SJSA1 (cell line): ENCODE measurements at places on chromosomes 4 and X.

GRCh38 chr4:82779032-82779431, 19.6 kb downstream of the SCD5 start:
- DNase-seq = no peak

DNA sequence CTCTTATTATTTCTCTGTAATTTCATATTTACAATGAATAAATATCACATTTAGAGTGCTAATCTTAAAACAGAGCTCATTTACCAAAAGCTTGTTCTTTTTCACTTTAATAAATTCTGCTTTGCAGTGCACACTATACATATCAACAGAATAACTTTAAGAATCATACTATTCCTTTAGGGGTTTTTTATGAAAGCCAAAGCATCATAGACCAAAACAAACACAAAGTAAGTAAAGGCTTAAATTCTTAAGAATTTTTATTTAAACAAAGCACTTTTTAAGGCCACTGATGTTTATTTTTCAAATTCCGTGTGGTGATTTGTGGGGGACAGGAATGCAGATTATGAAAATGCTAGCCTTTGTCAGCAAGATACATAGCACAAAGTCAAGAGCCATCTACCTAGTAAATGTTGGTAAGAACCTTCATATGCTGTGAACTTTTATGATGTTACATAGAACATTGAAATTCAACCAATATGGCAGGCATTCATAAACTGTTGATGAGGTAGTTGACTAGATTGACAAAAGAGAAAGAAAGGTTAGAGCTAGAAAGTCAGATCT, 17.8 kb downstream of the TIGD2 start:
- DNase-seq = no peak

DNA sequence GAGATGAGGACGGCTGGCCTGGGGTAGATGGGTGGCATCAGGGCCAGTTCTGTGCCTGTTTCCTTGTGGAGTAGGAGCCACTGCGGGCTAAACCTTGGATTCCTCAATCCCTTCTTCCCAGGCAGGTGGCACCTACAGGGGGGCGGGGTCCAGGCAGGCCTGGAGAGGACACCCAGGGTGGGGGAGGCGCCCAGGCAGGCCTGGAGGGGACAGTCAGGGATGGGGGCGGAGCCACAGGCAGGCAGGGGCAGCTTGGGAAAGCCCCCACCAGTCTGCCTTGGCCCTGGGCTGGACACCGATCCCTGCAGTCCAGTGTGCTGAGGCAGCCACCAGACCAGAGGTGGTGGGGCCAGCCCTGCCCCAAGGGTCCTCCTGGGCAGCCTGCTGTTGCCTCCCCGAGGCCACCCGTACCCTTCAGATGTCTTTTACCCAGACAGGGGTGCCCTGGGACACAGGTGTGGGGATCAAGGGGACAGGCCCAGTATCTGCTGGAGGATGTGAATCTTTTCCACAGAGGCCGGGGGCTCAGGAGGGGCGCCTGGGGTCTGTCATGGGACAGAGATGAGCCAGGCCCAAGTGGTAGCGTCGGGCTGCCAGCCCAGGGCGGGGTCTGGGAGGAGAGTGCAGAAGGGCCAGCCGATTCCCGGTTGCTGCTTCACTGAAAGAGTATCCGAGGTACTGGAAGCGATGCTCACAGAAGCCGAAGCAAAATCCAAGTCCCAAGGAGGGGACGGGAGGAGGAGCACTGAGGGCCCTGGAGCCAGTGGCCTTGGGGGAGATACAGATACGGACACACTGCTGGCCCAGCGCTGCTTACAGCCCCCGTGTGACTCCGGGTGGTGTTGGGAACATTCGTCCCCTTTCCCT, 34.5 kb downstream of the LRPAP1 start:
- DNase-seq = no peak

DNA sequence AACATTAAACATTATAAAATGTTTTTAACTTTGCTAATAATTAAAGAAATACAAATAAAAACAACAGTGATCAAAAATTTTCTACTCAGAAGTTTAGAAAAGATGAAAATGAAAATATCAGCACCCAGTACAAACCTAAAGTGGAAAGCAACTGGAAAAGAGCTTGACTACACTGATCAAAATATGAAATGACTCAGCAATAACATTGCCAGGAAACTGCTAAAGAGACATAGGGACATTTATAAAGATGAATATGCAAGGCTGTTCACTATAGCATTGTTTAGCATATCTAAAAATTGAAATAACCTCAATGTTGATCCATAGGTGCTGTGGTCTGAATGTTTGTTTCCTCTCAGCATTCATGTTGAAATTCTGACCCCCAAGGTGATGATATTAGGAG, 88.5 kb upstream of the NOCT start:
- no peak for DNase-seq

DNA sequence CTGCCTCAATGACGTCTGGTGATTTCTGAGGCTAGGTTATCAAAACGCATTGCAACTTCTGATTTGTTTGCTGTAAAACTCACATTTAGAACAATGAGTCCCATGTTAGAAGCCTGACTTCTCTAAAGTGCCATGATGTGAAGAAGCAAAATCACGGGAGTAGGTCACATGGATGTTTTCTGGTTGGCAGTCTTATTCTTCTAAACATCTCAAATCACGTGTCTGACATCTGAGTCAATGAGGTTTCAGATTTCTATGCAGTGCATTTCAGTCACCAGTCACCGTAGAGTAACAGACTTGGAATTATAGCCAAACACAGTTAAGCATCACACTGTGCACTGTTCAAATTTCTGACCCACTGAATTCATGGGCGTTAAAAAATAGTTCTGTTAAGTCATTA, 482.1 kb downstream of the TMA16 start:
- no peak for DNase-seq

GRCh38 chr4:162791226-162791625, 375.5 kb downstream of the NAF1 start:
- no peak for DNase-seq

DNA sequence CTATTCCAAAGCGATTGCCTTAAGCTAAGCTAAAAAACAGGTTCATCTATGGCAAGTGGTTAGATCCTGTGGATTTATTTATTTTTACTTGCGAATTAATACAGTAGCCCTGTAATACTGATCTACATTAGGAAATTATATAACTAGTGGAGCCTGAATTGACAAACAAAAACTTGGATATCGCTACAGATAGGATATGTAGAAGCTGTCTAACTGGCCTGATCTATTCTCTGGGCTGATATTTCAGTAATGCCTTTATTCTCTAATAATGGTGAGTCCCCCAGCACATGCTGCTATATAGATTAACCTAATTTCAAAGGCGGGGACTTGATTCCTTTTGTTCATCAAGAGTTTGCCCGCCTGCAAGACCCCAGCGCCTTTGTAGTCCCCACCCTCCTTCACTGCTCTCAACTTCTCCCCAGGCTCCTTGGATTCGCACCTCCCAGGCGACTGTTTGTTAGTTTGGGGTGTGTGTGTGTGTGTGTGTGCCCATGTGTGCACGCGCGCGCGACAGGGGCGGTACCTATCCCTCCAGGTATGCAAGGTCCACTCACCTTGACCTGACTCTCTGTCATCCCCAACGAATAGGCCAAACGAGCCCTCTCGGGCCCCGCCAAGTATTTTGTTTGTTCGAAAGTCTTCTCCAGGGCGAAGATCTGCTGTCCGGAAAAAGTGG, 3.8 kb downstream of the NKX6-1 start:
- no peak for DNase-seq

DNA sequence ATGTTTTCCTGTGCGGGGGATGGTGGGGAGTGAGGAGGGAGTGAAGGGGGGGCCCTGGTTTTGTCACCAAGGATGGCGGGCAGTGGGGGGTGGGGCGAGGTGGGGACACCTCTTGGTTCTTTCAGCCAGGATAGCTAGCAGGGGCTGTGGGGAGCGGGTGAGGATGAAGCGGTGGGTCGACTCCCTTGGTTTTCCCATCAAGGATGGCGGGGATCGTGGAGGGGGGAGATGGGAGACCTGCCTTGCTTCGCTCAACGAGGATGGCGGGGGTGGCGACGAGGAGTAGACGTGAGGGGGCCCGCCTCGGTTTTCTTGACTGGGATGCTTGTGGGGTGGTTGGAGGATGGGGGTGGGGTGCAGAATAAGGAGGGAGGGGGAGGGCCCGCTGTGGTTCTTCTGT, 643 bp downstream of the FHL1 start:
- no peak for DNase-seq

DNA sequence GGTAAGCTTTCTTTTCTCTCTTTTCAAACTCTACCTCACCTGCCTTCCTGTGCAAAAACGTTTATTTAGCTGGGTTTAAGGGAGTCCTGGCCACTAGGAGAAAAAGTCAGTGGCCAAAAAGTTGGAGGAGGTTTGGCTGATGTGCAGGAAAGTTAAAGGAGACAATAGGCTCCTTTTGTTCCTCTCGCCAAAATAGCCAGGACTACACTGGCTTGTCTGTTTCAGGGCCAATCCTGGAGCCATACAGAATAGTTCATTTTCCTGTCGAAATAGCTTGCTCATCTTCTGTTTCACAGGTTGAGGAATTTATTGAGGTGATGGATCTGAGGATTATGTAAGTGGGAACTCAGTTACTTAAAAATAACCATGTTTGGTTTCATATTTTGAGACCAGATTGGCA, 423 bp downstream of the HEPH start:
- no peak for DNase-seq

- DNase-seq = no peak
Observed at GRCh38 chrX:139920316-139920715, 12.5 kb downstream of the ATP11C start.

- DNase-seq = no peak
Observed at GRCh38 chr4:40845154-40845835, 95.5 kb downstream of the NSUN7 start.

DNA sequence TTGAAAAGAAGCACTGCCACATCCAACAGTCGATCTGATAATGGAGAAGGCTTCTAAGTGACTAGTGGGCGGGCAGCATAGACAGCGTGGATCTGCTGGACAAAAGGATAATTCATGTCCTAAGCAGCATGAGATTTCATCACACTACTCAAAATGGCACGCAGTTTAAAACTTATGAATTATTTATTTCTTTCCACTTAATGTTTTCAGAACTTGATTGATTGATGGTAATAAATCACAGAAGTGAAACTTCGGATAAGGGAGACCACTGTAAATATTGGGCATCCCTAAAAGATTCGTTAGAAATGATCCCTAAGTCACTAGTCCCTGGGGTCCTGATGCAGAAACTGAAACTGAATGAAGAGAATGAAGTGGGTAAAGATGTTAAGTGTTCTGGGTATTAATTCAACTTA, 93.0 kb upstream of the ANK2 start:
- DNase-seq = no peak

- no peak for DNase-seq
Observed at GRCh38 chrX:40700640-40701342, 34.6 kb downstream of the MED14 start.

DNA sequence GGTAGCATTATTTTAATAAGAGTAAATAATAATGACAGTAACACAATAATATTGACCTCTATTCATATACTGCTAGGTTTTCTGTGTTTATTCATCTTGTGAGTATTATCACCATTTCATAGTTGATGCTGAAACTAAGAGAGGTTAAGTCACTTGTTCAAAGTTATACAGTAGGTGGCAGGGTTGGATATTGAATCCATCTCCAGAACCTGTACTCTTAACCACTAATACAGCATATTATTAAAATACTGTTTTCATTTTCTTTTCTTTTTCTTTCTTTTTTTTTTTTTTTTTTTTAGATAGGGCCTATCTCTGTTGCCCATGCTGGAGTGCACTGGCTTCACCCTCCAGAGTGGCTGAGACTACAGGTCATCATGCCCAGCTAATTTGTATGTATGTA, 7.1 kb upstream of the ELF2 start:
- DNase-seq = no peak

GRCh38 chr4:74768857-74769525, 25.3 kb downstream of the BTC start:
- no peak for DNase-seq

GRCh38 chrX:41429592-41429991, 17.6 kb upstream of the NYX start:
- DNase-seq = no peak

GRCh38 chrX:77548751-77549150, 101.6 kb downstream of the FGF16 start:
- no peak for DNase-seq

DNA sequence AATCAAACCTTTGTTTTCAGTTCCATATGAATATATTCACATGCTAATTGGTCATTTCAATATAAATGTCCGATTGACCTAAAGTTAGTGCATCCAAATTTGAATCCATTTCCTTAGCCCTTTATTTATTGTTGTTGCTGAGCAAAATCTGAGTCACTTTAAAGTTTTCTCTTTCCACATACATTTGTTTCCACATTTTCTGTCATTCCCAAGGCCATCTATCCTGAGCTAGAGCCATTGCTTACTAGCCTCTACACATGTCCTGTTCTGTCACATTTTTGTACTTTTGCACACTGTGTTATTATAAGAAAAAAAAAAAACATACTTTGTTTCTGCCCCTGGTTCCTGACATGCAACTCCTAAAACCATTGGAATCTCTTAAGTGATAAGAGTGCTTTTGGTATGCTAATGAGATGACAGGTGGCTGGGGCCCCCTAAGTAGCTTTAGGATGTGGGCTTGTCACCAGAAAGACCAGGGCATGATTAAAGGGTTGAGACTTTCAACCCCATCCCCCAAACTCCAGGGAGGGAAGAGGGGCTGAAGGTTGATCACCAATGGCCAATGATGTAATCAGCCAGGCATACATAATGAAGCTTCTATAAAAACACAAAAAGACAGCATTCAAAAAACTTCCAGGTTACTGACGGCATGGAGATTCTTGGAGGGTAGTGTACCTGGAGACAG, 353.3 kb upstream of the MAGEB16 start:
- no peak for DNase-seq

- DNase-seq = no peak
Observed at GRCh38 chrX:119481323-119481801, 13.1 kb downstream of the SLC25A5 start.

- DNase-seq = no peak
Observed at GRCh38 chr4:132001542-132001941, 1147.6 kb upstream of the PCDH10 start.

- DNase-seq = no peak
Observed at GRCh38 chr4:159018062-159018629, 84.7 kb upstream of the RAPGEF2 start.

- peak; percentile 13 for DNase-seq
Observed at GRCh38 chr4:8836664-8837171, 34.9 kb downstream of the HMX1 start.

GRCh38 chrX:48911412-48912182, at the start of gene SLC35A2:
TSS of gene SLC35A2 (minus strand) at chrX:48911646. CDS start at chrX:48911636, 10 bp downstream.
- peak; percentile 64 for DNase-seq

DNA sequence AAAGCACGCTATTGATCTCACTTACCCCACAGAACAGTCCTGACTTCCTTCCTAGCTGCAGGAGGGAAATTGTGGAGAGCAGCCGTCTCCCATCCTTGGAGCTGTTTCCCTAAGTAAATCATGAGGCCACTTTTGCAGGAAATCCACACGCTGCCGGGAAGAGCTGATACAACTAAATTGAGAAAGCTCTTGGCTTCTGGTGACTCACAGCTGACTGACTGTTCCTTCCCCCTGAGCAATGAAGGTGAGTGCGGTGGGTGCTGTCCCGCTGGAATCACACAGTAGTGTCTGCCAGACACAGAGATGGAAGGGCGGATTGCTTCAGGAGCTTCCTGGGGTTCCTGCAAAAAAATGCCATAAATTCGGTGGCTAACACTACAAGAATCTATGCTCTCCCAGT, 268.9 kb downstream of the ASMT start:
- no peak for DNase-seq

- DNase-seq = no peak
Observed at GRCh38 chr4:39792529-39792928, 94.6 kb downstream of the UBE2K start.

- DNase-seq = no peak
Observed at GRCh38 chr4:162866565-162866964, 300.1 kb downstream of the NAF1 start.

- DNase-seq = no peak
Observed at GRCh38 chrX:82816562-82816961, 691.5 kb upstream of the POU3F4 start.
